ENCODE measurements at places on chromosomes 3 and 15.

- no peak for DNase-seq
These were observed 174.7 kb downstream of the IGF1R start for GRCh38 chr15:98823012-98823458.

DNA sequence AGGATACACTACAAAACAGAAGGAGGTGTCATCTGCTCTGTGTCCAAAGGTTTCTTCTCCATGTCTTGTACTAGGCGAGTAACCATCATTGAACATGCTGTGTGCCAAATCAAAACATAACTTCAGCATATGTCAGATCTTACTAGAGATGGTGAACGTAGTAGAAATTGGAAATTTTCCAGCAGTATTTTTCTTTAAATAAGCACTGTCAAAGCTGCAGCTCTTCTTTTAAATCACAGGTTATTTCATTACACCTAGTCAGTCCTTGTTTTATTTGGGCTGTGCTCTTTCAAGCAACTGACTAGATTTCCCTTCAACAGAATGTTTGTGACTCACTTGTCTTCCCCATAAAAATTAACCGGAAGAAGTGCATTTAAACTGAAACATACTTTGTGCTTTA is 46.5 kb downstream of the MSL2 start:
- DNase-seq: no peak

DNA sequence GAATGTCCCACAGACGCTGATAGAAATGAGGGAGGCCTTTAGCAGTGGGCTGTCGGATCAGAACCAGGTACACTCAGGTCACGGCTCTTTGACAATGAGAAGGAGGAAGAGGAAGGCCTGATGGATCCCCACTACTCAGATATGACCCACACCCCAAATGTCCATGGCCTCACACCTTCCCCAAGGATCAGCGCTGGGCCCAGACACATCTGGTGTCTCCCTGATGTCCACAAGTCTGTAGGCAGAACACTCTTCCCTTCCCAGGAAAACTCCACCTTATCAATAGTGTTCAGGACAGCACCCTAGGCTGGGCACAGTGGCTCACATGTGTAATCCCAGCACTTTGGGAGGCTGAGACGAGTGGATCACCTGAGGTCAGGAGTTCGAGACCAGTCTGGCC is 33.3 kb upstream of the SFMBT1 start:
- no peak for DNase-seq

GRCh38 chr3:168883145-168883544 is 780.4 kb downstream of the MECOM start:
- no peak for DNase-seq

DNA sequence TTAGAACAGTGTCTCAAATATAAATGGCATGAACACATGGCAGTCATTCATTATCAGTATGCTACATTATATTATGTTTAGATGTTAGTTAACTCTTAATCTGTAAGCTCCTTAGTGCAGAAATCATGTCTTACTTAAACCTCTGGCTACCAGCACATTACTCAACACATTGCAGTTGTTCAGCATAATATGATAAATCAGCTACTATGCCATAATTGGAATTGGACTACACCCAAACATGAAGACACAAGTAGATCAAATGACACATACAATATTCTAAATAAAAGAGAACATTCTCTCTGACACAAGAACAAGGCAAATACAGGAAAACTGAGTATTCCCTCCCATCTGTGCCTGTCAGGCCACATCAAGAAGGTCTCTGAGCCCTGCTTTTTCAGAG is 116.1 kb downstream of the PCCB start:
- no peak for DNase-seq

GRCh38 chr3:14481018-14481645 is 59.0 kb downstream of the GRIP2 start:
- no peak for DNase-seq

DNA sequence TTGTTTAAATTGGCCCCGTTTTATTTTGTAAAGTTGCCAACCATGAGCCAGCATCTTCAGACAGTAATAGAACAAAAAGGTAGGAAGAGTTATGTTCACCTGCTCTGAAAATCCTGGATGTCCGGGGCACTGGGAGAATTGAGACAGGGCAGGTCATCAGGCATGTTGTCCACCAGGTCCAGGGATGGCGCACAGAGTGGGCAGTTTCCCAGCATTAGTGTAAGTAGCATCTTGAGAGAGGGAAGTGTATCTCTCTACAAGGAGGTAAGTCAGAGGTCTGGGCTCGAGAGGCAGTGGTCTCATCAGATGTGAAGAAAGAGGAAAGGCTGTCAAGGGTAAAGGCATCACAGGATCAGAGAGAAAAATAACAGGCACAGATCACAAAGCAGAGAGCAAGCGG is 339.4 kb downstream of the CLSTN2 start:
- no peak for DNase-seq

DNA sequence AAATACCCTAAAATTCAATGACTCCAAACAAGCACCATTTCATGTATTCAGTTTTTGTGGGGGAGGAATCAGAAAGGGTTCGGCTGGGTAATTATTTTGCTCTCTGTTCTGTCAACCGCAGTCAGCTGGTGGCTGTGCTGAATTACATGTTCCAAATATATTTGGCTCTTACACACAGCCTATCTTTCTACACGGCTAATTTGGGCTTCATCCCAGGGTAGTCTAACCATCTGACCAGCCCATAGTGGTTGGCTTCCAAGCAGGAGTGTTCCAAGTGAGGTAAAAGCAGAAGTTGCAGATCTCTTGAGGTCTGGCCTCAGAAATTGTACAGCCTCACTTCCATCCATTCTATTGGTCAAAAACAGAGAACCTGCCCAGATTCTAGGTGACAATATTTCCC is 760.8 kb upstream of the SEMA6D start:
- DNase-seq: no peak

- peak; percentile 31 for DNase-seq
These were observed 35.3 kb downstream of the ANXA2 start for GRCh38 chr15:60362321-60363086.

GRCh38 chr3:112492124-112492523 is 7.1 kb downstream of the BTLA start:
- no peak for DNase-seq

- DNase-seq: no peak
These were observed 1.2 kb upstream of the ZBTB20 start for GRCh38 chr3:115148142-115148790.

- no peak for DNase-seq
These were observed 16.7 kb upstream of the EIF1B start for GRCh38 chr3:40292637-40293349.
